ENCODE measurements at places on chromosomes 1 and 21.

GRCh38 chr1:214321705-214322453 is 40.9 kb downstream of the SMYD2 start:
- no peak for DNase-seq

GRCh38 chr1:221631556-221631955 is 110.3 kb downstream of the DUSP10 start:
- no peak for DNase-seq

- no peak for DNase-seq
These were observed 16.8 kb downstream of the PHTF1 start for GRCh38 chr1:113742515-113742914.

DNA sequence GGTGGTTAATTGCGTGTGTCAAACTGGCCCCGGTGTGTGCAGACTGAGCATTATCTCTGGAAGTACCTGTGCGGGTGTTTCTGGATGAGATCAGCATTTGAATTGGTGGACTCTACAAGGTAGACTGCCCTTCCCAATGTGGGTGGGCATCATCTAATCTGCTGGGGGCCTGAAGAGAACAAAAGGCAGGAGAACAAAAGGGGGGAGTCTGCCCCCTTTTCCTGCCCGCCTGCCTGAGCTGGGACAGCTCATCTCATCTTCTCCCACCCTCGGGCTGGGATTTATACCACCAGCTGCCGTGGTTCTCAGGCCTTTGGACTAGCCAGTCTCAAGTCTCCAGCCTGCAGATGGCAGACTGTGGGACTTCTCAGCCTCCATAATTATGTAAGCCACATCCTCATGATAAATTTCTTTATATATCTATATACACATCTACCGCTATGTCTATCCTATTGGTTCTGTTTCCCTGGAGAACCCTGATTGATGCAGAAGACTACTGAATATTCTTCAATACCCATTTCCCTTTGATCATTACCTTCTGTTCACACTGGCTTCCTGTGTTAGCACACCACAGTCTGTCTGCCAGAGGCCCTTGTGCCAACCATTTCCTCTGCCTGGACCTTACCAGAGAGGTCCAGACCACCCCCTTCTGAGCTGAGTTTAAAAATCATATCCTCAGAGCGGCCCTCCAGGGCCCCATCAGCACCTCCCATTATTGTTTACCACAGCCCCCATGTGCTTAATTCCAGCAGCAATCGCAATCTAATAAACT is 25.2 kb downstream of the RCAN1 start:
- DNase-seq, result no peak

GRCh38 chr1:63691701-63692425 is 82.0 kb upstream of the ROR1 start:
- DNase-seq, result peak; percentile 10

DNA sequence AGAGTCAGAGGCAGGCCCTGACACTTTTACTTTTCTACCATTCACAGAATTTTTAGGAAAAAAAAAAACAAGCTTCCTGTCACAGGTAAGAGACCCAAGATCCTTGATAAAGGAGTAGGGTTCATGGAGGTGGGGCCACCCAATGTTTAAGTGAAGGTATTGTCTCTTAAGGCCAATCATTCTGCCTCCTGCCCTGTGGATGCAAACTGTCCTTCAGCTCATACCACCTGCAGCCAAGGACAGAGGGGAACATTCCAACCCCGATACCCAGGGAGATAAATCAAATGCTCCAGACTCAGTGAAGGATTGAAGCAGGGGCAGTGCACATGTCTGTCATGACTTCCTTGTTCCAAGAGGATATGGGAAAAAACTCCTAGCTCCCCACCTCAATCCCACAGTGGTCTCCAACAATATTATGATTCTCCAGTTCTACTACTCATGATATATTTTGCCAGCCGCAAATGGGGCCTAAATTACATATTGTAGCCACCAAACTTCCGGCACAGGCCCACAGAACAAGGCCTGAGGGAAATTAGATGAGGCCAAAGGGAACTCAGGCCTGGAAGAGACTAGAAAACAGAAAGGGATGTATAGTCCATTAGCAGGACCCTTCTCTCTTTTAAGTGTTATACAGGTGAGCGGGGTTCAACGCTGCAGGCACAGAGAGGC is 59.5 kb downstream of the TRABD2B start:
- no peak for DNase-seq

GRCh38 chr1:159923203-159924024 is 1.9 kb downstream of the TAGLN2 start:
- peak; percentile 93 for DNase-seq

- DNase-seq, result no peak
These were observed 5.7 kb downstream of the LBR start for GRCh38 chr1:225422031-225422605.

DNA sequence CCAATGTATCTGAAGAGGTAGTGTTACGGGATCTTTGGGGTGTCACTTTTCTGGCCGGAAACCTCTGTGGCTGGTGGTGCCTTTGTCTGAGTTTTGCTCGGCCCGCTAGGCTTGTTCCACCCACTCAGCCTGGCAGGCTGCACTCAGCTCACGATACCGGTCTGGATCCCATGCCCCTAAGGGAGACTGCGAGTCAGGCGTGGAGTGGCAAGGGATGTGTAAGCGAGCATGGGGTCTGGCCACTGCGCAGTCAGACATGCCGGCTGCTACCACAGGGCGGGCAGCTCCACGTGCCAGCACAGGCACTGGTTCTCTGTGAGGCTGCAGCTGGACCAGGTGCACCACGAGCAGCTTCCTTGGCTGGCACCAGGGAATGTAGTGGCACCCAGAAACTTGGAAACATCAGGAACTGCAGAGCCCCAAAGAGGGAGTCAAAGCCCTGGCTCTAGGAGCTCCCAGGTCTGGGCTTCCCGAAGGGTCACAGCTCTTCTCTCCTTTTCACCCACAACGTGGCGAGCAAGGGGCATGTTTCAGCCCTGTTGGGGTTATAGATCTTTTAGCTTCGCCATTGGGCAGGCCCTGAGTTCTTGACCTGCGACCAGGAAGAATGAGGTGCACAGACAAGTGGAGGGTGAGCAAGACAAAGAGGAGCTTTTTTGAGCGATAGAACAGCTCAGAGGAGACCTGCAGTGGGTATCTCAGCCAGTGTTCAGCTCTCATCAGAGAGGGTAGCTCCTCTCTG is 23.8 kb upstream of the LRRC8C start:
- DNase-seq, result no peak

DNA sequence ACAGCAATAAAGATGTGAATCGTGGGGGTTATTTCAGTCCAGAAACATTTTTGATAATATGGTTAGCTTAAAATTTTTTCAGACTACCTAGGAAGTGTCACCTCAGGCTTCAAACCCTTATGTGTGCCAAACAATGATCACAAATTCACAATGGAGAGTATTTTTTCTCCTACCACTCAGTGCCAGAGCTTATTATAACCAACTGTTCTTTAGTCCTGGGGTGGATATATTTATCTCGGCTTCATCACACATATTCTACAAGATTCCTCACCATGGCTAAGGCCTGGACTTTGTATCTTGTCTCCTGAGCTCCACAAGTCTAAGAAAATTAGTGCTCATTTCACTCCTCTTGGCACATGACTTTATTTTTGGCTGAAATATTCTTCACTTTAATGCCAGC is 629.1 kb downstream of the RWDD3 start:
- no peak for DNase-seq

- no peak for DNase-seq
These were observed 204.9 kb upstream of the CACYBP start for GRCh38 chr1:174794861-174795260.

- no peak for DNase-seq
These were observed 5.0 kb downstream of the ZSCAN20 start for GRCh38 chr1:33477451-33477850.

- DNase-seq, result no peak
These were observed 188.5 kb downstream of the HLX start for GRCh38 chr1:221067721-221068120.

- DNase-seq, result no peak
These were observed 64.2 kb downstream of the VPS13D start for GRCh38 chr1:12294076-12294475.

DNA sequence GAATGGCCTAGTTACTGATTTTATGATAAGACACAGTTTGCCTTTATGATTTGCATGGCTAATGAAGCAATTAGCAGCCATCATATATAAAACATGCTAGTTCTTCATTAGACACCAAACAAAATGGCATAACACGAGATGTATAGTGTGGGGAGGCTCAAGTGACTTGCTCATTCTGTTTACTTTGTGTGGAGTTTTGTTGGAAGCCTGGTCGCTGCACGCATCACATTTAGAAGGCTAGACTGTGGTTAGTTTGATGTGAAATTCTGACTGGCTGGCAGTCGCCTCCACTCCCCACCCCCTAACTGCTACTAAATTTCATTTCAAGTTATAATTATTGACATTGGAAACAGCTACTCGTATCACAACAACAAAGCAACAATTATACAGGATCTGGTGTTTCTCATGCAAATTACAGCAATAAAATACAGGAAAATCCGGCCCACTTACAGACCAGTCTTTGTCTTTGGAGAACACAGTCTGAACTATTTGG is 356.1 kb downstream of the LMO4 start:
- DNase-seq, result peak; percentile 15

DNA sequence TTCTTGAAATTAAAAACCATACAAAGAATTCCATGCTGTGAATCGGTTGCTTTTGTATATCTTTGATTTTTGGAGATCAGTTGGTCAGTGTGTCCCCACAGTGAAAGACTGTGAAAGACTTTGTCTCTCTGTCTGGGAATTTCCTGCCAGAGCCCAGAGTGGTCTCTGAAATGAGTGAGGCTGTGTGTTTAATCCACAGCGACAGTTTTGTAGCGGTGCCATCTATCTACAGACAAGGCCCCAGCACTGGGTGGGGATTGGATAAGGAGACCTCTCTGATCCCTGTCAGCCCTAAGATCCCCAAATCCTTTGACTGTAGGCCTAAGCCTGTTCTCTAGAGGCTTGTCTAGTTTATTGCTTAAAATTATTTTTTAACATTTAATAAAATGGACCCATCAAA is 10.3 kb downstream of the GPR25 start:
- no peak for DNase-seq

DNA sequence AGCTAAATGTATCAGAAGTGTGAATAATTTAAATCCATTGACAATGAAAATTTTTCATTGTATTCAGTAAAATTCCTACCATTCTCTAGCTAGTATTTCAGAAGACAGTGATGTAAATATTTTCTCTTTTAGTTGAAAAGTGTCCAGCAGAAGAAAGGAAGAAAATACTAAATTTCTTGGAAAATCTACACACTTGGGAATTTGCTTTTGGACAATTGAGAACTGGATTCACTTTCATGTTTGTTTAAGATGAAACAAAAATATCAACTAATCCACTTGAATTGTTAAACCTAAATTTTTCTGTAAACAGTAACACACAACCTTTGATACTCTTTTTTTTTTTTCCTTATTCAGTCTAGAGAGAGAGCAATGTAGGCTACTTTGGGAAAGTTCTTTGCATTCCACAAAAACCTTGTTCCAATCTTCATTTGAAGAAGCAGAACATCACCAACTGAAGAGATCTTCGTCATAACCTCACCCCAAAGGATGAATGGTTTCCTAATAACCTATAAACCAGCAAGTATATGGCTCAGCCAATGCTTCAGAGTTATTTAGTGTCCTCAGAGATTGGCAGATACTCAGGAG is 155.1 kb upstream of the GORAB start:
- no peak for DNase-seq

GRCh38 chr1:89904219-89904980 is 83.6 kb downstream of the LRRC8D start:
- DNase-seq, result no peak

DNA sequence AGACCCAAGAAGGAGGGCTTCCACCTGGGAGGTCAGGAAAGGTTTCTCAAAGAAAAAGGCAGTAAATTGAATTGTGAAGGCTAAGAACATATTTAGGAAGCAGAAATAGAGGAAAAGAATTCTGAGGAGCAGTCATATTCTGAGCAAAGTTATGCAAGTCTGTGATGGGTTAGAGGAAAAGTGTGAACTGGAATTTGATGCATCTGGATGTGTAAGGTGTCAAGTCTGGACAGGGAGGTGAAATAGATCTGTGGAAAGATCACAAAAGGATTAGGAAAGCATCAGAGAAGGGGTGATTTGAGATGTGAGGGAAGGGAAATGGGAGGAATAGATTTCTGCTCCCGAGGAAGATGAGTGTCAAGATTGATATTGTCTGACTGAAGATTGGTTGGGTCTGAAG is 18.1 kb upstream of the PRDM2 start:
- DNase-seq, result no peak

- peak; percentile 46 for DNase-seq
These were observed 1.6 kb upstream of the EGLN1 start for GRCh38 chr1:231423648-231424047.

GRCh38 chr1:178921499-178921898 is 50.6 kb upstream of the ANGPTL1 start:
- DNase-seq, result no peak

DNA sequence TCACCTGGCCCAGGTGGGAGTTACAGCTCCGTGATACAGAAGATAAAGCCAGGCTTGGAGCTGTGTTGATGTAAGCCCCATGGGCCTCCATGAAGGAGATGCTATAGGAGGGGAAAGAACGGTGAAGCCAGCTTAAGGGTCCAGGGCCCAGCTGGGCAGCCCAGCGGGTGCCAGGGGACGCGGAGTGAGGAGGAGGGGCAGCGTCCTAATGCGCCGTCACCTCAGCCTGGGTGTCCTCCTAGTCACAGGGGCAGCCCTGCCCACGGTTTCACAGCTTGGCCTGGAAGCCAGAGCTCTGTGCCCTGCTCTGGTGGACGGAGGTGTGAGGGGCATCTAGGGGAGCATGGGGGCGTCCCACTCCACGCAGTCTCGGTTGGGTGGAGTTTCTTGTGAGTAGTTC is 52.7 kb upstream of the TTC34 start:
- DNase-seq, result no peak

- DNase-seq, result no peak
These were observed 570.5 kb downstream of the PTPRU start for GRCh38 chr1:29806646-29807319.

GRCh38 chr1:70195342-70195741 is 10.0 kb downstream of the LRRC40 start:
- DNase-seq, result no peak

DNA sequence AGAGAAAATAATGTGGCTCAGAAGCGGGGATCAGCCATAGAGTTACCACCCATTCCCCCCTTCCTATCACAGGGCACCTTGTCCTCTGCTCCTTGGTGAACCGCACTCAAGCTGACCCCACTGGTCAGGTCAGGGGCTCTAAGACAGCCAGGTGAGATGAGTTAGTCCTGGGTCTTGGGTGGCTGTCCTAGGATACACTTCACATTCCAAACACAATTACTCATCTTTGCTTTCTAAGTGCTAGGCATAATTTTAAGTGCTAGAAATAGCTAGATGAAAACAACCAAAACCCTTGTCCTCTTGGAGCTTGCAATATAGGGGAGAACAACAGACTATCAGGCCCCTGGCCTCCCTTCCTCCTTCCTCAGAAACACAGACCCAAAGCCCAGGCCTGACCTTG is 7.8 kb upstream of the MUTYH start:
- no peak for DNase-seq
